Effector memory CD8-positive, alpha-beta T cell (primary cell): ENCODE measurements at places on chromosomes 5 and 9.
A peak's percentile ranks its signal among the peaks of the same experiment; 100 is the strongest.

- DNase-seq, result no peak
These were observed 83.7 kb upstream of the SLIT3 start for GRCh38 chr5:169384661-169385060.

- no peak for DNase-seq
These were observed 6.6 kb upstream of the ARSI start for GRCh38 chr5:150309101-150309885.

DNA sequence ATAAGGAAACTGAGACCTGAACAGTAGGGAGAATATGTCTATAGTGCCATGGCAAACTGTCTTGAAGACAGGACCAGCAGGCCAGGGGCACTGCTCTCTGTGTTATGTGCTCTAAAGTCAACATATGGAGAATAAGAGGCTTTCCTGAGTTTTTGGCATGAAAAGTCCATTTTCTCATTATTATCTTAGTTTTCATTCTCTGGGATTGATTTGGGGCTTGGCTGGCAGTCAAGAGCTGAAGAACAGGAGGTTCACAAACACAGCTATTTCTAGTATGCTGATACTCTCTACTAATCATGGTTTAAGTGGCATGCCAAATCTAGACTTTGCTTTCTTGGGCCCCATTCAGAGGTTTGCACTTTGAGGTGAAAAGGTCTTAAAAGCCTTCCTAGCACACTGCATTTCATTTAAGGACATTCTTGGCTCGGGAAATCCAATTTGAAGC is 404.4 kb downstream of the ZNF608 start:
- DNase-seq, result no peak

- DNase-seq, result no peak
These were observed 1171.2 kb downstream of the CDH12 start for GRCh38 chr5:21681911-21682310.

- DNase-seq, result no peak
These were observed 173.1 kb downstream of the KDM4C start for GRCh38 chr9:6930827-6931226.

DNA sequence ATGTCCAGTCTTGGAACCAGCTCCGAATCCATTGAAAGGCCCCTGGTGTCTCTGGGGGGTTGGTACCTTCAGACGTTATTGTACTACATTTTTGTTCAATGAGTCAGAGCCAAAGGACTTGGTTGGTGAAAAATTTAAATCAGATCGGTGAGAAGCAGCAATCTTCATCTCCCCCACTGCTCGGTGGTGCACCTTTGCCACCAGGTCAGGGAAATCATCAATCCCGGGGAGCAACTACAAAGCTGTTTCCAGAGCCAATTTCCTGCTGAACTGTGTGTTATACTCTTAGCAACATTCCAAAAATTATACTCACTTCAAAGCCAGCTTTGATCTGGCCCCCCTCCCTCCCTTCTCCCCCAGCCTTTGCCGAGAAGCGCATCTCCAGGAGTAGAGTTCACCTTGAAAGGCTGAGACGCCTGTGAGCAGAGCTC is 375.2 kb upstream of the WWC1 start:
- no peak for DNase-seq

- peak; percentile 14 for DNase-seq
These were observed 6.2 kb downstream of the ETF1 start for GRCh38 chr5:138536665-138537315.
